ENCODE measurements at places on chromosomes 13 and 19. TPM values are rescaled to one million over a fixed set of nuclear protein-coding genes. Genes with fewer than 3 reads are reported as not detected.

- no peak for DNase-seq
- no peaks in the 10 kb centered on the region for H3K27me3 ChIP-seq
- H3K27ac ChIP-seq: no peak overlapping the region
Measured at GRCh38 chr13:33855371-33855895, 37.5 kb downstream of the RFC3 start.

DNA sequence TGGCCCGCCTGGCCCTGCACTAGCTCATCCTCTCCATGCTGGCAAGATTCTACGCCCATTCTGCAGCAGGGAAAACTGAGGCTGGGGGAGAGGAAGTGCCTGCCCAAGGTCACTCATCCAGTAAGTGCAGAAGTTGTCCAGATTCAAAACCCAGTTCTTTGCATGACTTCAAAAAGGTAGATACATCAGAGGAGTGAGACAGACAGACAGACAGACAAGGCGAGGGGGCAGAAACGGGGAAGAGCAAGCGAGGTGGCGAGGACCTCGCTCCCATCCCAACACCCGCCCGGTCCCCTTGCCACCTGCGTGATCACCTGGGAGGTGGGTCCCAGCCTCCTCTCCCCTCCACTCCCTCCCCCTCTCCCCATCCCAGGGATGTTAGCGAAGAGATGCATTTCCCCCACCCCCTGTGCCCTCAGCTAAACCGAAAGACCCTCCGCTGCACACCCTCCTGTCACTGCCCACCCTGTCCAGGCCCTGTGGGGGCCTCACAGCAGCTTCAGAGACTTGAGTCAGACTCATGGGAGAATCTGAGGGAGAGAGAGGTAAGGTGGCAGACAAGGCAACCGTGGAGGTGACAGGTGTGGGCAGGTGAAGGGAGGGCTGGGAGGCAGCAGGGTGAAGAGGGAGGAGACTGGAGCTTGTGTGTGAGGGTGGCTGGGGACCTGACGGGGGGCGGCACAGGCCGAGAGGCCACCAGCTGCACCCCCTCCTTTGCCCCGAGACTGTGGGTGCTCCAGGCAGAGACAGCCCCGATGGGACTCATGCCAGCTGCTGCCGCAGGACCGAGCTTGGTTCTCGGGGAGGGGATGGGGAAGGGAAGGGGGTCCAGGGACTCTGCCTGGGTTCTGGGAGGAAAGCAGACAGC, 18.9 kb downstream of the LRRC4B start:
- DNase-seq: no peak
- no peaks in the 10 kb centered on the region for H3K4me1 ChIP-seq
- H3K36me3 ChIP-seq: no peaks in the 10 kb centered on the region
- H3K27ac ChIP-seq: no peak overlapping the region

- no peak for DNase-seq
- no peak overlapping the region for H3K27ac ChIP-seq
- H3K4me3 ChIP-seq: no peak overlapping the region
- no peaks in the 10 kb centered on the region for H3K27me3 ChIP-seq
Measured at GRCh38 chr19:19134687-19135158, 3.6 kb downstream of the TMEM161A start.

Gene CDADC1
- total RNA-seq: 8.4 TPM

Gene TSC22D1
- 118 TPM for total RNA-seq
